ENCODE measurements at places on chromosomes 1 and 21.
A peak's percentile ranks its signal among the peaks of the same experiment; 100 is the strongest.

- no peak for DNase-seq
Measured at GRCh38 chr1:119771016-119771415, 2.3 kb upstream of the HMGCS2 start.

GRCh38 chr1:26195805-26196204 is 5.4 kb downstream of the CATSPER4 start:
- no peak for DNase-seq

GRCh38 chr1:91844862-91845528 is 41.0 kb downstream of the TGFBR3 start:
- no peak for DNase-seq

DNA sequence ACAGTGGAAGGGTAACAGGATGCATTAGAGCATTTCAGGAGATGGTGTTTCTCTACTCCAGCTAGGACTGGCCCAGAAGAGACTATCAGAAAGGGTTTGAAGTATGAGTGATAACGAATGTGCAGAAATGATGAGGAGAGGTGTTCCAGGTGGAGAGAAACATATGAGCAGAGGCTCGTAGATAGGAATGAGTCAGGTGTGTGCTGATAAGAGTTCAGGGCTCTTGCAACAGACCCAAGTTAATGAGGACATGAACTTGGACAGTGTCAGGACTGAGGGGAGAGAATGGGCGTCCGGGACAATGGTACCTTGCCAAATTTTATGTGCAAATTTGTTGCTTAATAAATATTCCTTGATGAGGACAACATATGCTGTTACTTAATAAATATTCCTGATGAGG is 183.9 kb upstream of the NFIA start:
- no peak for DNase-seq

DNA sequence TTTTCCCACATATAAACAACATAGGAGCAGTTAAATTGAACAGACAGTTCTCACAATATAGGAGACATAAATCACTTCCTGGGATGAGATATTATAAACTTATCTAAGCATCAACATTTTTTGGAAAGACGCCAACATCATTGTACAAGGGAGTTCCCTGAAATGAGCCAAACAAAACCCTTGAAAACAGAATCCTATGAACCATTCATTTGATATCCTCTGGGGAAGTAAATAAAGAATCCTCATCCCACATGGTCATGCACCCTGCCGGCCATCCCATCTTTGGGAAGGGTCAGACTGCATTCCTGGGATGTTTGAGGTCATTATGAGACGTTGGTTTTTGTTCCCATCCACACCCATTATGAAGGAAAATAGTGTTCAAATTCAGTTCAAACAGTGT is 111.8 kb upstream of the USP25 start:
- no peak for DNase-seq

GRCh38 chr1:232872284-232872683 is 67.1 kb downstream of the MAP10 start:
- DNase-seq = no peak

DNA sequence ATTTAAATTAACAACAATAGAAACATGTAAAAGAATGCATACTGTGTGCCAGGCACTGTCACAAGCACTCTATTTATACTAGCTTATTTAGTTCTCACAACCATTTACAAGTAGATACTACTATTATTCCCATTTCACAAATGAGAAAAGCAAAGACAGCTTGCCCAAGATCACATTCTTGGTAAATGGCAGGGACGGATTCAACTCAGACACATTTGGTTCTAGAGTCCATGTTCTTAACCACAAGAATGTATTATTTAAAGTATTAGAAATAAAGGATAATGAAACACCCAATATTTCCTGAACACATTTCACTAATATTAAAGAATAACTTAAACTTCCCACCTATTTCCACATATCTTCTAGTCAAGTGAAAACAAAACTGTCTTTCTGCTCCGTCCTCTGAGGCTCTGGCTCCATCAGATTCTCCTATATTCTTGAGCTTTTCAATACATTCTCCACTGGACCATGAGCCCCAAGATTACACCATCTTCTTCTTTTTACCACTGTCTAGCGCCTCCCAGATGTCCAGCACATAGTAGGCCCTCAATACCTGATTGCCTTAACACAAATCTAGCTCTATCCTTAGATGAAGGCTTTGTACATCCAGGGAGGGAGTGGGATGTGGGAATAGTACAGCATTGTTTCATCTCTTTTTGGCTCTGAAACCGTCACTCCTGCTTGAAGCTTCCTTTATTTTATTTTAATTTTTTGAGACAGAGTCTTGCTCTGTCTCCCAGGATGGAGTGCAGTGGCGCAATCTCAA is 29.3 kb downstream of the SOD1 start:
- no peak for DNase-seq

DNA sequence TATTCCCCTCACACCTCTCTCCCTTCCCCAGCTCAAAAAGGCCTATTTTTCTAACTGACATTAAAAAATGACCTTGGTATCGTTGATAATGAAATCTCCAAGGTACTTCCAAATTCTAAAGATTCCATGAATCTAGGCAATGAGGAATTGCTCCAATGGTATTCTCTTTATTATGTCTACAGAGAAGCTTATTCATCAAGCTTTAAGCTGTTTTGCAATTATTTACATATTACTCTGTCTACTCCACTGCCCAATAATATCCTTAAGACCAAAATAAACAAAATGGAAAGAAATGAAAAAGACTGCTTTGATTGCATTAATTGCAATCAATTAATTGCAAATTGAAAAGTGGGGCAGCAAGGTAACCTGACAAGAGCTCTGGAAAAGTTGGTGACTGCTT is 7.9 kb downstream of the PLPP3 start:
- no peak for DNase-seq

DNA sequence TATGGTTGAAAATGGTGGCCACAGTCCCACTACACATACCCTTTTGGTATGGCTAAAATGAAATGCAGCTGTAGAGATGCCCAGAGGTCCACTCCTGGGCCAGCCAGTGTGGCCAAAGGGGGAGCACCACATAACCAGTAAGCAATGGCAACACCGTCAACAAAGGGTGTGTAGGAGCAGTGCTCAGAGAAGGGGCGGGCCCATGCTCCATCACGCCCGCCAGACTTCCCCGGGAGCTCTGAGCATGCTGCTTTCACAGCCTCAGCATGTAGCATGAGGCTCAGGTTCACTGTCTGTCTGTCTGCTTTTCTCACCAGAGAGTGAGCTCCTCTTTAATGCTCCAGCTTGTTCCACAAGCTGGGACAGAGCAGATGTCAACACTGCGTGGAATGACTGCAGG is 537.6 kb downstream of the MATN1 start:
- no peak for DNase-seq

DNA sequence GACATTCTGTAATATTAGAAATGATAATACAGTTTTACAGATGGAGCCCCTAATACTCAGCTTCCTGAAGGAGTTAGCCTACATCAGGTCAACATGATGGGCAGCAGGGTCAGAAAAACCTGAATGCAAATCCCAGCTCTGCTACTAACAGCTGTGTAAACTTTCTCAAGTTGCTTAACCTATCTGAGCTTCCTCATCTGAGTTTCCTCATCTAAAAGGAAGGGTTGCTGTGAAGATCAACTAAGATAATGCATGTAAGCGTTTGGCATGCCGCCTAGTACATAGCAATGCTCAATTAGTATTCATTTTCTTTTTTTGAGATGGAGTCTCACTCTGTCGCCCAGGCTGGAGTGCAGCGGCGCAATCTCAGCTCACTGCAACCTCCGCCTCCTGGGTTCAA is 18.4 kb upstream of the DESI2 start:
- no peak for DNase-seq

DNA sequence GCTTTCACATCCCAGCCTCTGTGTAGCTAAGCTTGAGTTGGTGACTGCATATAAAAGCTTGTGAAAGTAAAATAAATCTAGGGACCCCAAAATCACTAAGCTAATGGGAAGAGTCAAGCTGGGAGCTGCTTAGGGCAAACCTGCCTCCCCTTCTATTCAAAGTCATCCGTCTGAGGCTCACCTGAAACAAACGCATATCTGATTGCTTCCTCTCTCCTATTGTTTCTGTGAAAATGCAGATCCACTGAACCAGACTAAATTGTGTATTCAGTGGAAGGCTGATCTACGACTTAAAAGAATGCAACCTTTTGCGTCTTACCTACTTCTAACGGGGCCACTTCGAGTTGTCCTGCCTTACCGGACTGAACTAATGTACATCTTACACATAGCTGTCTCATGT is 70.3 kb downstream of the LTN1 start:
- DNase-seq = no peak

DNA sequence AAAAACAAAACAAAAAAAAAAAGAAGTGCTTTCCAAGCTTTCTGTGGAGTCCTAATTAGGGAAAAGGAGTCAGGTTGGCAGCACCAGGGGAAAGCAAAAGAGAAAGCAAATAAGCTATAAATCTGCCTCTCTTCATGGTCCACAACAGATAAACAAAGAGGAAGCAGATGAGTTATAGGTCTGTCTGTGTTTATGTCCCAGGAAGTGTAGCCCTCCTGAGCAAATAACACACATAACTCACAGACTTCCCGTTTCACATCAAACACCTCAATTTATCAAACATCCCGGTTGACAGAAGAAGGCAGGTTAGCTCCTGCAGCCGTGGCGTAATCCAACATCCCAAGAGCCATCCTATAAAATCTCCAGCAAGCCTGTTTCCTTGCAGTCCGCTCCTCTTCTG is 5.6 kb upstream of the SLC2A5 start:
- no peak for DNase-seq

DNA sequence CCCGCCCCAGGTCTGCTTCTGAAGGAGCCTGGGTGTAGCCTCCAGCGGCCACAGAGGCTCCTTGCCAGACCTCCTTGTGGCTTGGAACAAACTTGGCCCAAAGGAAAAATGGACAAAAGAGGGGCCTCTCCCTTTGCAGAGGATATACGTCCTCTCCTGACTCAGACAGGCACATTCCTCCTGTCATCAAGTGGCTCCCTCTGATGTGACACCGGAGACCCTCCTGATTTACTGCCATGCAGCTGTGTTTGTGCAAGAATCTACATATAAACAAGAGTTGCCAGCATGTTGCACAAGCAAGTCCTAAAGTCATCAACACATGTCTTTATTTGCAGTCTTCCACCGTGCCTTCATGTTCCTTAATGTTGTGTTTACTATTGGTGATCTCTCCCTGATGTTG is 54.1 kb upstream of the F3 start:
- no peak for DNase-seq

GRCh38 chr1:7366286-7366954 is 404.7 kb upstream of the VAMP3 start:
- DNase-seq = no peak

DNA sequence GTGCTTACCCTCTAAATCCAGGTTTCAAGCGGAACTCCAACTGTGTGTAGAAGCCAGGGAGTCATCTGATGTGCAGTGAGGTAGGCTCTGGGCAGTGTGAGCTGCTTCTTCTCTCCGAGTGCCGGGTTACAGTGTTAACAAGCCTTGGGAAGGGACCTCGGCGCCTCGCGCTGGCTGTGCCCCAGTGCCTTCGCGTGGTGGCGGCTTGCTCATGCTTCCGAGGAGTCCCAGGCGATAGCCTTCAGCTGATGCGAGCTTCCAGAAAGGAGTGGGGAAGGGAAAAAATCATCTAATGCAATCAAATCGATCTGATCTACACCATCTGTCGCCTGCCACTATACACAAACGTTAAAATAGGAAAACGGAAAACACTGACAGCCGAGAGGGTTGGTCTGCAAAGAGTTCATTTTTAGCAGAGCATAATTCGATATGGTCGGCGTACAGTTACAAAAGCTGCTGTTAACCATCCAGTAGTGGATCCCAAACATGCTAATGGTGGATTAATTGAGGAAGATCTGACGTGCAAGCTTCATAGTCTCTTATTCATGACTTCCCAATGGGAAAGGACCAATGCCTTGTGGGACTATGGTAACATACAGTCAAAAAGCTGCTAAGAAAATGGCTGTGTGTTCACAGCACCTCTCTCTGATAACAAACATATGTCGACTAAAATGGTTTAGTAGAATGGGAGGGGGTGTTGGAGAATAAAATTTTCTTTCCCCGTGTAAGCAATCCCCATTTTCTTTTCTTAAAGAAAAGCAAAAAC is 128.7 kb upstream of the DPYD start:
- DNase-seq = no peak

DNA sequence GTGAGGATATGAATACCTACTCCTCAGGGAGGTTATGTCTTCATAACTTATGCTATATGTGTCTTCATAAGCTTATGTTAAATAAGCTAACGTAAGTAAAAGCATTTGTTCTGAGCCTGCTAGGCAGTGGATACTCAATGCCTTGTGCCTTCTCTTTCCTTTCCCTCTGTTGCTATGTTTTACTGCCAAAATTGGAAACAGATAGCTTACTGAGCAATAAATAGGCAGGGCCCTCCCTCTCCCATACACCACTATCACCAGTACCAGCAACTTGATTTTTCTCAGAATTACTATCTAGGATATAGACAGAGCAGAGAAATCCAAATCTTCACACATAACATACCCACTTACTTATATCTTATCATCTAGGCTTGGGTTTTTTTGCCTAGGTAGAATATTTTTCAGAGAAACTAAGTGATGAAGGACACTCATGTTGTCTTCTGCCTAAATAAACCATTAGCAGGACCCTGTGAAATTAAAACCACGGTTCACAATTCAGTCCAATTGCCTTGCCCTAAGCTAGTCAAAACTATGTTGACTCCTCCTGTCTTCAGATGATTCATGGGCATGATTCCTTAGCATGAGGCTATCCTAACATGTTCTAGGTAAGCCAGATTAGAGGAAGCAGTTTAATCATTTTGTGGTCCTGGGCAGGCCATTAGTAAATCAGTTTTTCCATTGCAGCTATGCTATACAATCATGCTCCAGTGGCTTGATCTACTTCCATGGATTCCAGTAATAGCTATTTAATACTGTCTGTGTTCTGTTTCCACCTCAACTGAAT is 15.9 kb upstream of the LRRC8C start:
- DNase-seq = no peak

- DNase-seq = no peak
Measured at GRCh38 chr1:117613249-117613968, 7.6 kb downstream of the TENT5C start.

GRCh38 chr21:45818276-45818903 is 163.2 kb upstream of the COL6A1 start:
- peak; percentile 7 for DNase-seq

GRCh38 chr1:33624991-33625870 is 152.8 kb downstream of the ZSCAN20 start:
- DNase-seq = no peak

DNA sequence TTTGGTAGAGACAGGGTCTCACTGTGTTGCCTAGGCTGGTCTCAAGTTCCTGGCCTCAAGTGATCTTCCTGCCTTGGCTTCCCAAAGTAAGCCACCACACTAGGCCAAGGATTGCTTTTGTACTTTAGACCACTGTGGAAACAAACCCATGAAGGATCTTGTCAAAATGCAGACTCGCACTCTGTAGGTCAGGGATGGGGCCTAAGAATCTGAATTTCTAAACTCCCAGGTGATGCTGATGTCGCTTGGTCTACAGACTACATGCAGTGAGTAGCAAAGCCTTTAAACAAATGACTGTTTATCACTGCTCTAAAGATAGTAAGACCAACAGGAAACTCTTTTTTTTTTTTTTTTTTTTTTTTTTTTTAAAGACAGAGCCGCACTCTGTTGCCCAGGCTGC is 54.1 kb upstream of the MUTYH start:
- no peak for DNase-seq

GRCh38 chr1:101238681-101239094 is 1.9 kb downstream of the S1PR1 start:
- peak; percentile 90 for DNase-seq

- no peak for DNase-seq
Measured at GRCh38 chr1:204091066-204091465, 18.2 kb downstream of the SOX13 start.

GRCh38 chr1:87968197-87968955 is 639.7 kb downstream of the LMO4 start:
- DNase-seq = no peak

GRCh38 chr1:54795356-54795665 is 5.8 kb downstream of the TTC22 start:
- no peak for DNase-seq
